ENCODE measurements at places on chromosomes 16 and 17. TPM values are rescaled to one million over a fixed set of nuclear protein-coding genes. Genes with fewer than 3 reads are reported as not detected.

The IL34 gene
- total RNA-seq: 3.9 TPM

The PHF23 gene
- 39.6 TPM for total RNA-seq

The ABI3 gene
- not detected for total RNA-seq

The EPOP gene
- 0.09 TPM for total RNA-seq

The SLC38A8 gene
- not detected for total RNA-seq

The ARL6IP1 gene
- 193 TPM for total RNA-seq

The C17orf67 gene
- total RNA-seq: 0.60 TPM

The TCAP gene
- total RNA-seq: 0.34 TPM

The ACAP1 gene
- 3.3 TPM for total RNA-seq

The ZKSCAN2 gene
- total RNA-seq: 2.5 TPM

The CDRT15 gene
- total RNA-seq: not detected

The FOXL1 gene
- 7.2 TPM for total RNA-seq

The DCAKD gene
- total RNA-seq: 39.3 TPM

The RNF112 gene
- total RNA-seq: 0.34 TPM

The STAT5A gene
- total RNA-seq: 21.1 TPM

The MT1G gene
- total RNA-seq: not detected

The KIF18B gene
- total RNA-seq: 0.77 TPM

The PRSS33 gene
- not detected for total RNA-seq

The ZPBP2 gene
- total RNA-seq: not detected

The PLD6 gene
- 1.9 TPM for total RNA-seq

The CALB2 gene
- total RNA-seq: under 0.01 TPM

The RNPS1 gene
- total RNA-seq: 23.2 TPM

The SPECC1 gene
- 0.43 TPM for total RNA-seq

The HSD17B2 gene
- total RNA-seq: 0.09 TPM

The KCNH6 gene
- not detected for total RNA-seq
